GM12864 (cell line): ENCODE measurements at places on chromosomes 3 and 15.

- DNase-seq, result no peak
Observed at GRCh38 chr3:159787178-159787574, 201.5 kb upstream of the IL12A start.

DNA sequence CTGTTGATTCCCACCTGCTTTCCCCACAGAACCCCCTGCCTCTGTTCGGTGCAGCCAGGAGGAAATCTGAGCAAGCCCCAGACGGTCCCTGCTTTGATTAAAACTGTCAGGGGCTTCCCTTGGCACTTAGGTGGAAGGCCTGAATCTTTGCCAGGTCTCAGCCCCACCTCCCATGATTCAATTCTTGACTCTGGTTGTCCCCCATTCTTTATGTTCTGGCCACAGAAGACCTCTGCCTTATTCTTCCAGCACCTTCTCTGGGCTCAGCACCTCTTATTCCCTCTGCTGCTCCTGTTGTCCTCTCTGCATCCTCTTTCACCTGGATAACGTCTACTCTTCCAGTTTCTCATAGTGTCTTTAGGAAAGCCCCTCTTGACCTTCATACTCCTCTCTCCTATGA is 349.4 kb downstream of the PTPRG start:
- no peak for DNase-seq

DNA sequence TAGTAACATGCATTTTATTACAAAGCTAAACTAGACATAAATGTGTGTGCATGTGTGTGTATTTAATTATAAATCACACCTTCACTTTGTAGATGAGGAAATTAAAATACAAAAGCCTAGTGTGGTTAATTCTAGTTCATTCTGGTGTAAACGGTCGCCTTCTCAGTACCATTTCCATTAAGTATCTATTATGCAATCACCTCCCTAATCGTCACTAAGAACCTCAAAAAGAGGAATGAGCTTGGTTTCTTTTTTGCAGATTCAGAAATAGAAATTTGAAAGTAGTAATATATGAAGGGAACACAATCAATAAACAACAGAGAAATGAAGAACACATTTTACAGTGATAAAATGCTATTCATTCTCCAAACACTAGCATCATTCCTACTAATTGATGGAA is 233.2 kb downstream of the ZBBX start:
- no peak for DNase-seq

DNA sequence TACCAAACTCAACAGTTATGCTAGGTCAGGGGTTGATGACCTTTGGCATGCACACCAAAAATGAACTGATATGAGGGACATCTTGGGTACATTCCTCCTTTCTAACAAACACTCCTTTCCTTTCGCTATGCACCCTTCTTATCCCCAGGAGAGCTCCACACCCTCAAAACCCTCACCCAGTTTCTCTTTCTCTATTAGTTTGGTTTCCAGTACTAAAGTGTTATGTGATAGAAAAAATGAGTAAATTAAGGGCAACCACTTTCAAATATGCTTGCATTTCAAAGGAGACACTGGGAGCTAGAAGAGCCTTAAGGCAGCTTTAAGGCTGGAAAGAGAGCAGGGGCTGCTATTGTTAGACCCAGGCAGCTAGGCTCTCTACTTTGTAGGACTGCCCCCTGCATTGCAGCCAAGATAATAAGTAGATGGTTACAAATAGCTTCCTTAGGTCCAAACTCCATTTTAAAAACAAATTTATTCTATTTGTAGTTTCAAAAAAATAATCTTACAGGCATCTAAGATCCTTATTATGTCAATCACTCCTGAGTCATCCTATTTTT is 244.3 kb downstream of the ZIC1 start:
- DNase-seq, result no peak

DNA sequence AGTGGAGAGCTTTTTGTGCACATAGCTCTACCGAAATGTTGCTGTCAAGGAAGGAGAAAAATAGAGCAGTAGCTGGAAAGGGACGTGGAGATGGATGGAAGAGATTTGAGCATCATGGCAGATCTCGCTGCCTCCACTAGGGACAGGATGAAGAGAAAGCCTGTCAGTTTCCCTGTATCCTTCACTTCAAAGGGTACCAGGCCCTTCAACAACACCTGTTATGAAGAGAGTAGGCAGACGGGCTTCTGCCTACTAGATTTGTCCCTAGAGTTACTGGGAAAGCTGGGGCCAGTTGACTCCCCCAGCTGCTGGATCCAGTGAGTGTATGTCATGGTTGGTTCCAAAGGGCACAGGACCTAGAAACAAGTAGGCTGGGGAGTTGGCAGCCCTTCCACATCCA is 150.8 kb downstream of the TLE3 start:
- DNase-seq, result no peak

DNA sequence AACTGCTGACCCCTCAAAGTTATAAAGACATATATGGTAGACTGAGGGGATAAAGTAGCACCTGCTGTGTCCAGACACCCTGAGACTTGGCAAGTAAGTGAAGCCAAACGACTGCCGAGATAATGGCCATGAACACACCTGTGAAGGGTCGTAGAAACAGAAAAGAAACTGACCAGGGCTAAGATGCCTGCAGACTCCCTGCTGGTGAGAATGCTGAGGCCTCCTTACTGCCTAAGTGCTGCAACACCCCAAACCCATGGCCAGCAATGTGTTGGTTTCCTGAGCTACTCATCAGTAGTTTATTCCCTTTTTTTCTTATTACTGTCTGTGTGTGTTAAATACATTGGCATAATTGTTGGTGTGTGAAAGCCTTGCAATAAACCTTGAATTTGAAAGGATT is 233.8 kb downstream of the ZNF385D start:
- no peak for DNase-seq

GRCh38 chr3:34012102-34012461 is 213.7 kb downstream of the PDCD6IP start:
- no peak for DNase-seq

- no peak for DNase-seq
Observed at GRCh38 chr3:98705694-98706093, 57.4 kb upstream of the ST3GAL6 start.

DNA sequence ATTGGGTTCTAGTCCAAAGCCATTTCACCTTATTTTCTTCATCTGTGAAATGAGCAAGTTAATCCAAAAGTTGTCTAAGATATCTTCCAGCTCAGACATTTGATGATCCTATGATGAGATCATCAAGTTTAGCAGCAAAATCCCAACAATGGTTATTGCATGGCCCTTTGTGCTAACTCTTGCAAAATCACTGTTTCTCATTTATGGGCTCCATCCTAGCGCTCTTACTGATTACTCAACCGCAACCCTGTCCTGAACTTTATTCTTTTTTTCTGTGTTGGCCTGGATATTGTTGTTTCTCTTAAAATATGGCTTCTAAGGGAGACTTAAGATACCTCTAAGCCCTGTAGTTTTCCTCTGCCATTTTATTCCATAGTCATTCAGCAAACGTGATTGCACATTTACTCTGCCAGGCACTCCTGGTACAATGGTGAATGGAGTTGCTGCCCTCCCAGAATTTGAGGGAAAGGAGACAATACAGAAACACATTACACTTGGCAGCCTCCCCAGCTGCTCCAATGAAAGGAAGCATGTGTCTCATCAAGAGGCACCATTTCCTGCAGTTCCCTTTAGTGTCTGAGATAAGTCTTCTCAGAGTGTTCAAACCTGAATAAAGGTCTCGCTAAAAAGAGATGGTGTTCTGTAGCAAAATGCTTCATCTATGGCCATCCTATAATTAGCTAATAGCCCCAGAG is 4.4 kb downstream of the GXYLT2 start:
- no peak for DNase-seq

DNA sequence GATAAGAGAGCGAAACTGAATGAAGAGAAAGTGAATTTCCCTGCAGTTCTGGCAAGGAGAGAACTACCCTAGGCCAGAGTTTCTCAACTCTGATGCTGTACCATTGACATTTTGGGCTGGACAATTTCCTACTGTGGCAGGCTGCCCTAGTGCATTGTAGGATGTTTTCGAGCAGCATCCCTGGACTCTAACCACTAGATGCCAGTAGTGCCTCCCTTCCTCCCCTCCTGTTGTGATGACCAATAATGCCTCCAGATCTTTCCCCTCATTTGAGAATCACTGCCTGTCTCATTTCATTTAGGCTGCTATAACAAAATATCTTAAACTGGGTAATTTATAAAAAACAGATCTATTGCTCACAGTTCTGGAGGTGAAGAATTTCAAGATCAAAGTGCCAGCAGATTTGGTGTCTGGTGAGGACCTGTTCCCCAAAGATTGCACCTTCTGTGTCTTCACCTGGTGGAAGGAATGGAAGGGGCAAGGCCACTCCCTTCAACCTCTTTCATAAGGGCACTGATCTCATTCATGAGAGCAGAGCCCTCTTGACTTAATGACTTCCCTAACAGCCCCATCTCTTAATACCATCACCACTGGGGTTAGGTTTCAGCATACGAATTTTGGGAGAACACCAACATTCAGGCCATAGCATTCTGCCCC is 188.9 kb upstream of the MEIS2 start:
- DNase-seq, result no peak

GRCh38 chr3:114122027-114122709 is 56.7 kb downstream of the DRD3 start:
- no peak for DNase-seq

DNA sequence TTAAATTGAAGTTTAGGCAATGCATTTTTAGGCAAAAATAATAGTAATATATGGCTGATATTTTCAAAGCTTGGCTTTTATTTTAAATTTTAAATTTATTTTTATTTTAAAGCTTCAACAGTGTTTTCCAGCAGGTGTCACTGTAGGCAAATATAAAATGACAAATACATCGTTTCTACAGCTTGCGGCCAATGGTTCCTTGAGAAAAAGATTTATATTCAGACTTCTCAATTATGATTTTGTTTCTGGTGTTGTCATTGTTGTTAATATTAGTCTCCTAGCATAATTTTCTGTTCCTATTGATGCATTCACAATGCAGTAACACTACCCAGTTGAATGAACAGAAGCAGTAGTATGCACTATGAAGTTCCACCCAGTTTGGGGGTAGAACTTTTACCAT is 220.7 kb upstream of the DNAJC19 start:
- no peak for DNase-seq

DNA sequence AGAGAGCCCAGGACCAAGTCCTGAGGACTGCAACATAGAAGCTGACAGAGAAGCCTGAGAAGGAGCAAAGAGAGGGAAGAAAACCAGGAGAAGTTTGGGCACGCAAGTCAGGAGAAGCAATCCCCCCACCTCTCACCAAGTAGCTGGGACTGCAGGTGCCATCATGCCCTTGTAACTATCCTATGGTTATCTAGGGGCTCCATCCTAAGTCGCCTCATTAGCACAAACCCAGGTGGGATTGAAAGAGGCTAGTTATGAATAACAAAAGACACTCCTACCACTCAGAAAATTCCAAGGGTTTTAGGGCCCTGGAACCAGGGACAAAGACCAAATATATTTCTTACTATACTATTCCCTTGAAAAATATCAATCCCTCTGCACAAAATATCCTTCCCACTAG is 53.5 kb downstream of the CCR4 start:
- no peak for DNase-seq

GRCh38 chr3:77319711-77320110 is 279.8 kb downstream of the ROBO2 start:
- DNase-seq, result no peak

DNA sequence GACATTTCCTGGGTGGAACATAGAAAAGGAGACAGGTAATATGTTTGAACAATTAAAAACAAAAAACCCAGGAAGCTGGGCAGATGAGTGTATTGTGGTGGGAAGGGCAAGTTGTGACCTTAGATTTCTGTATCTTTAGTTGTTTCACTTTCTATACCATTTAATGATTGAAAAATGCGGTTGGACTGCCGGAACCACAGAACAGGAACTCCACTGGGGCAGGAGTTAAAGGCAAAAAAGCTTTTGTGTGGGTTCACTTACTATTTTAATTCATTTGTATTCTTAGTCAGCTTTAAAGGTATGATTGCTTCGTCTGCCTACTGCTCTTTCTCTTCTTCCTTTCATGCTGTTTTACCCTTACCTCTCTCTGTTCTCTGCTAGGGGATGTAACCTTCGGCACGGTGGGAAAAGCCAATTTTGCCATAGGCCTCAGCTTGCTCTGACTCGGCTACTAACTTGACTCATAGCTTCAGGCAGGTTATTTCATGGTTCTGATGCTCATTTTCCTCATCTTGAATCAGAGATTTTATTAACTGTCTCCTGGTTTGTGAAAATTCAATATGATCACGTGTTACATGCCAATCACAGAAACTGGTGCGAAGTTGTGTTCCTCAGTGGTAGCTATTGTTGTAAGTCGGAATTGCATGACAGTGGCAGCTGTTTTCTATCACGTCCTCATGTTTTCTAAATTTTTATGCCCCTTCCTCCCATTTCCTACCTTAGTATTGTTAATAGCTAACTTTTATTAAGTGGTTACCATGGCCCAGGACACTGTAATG is 1.6 kb upstream of the MCTP2 start:
- DNase-seq, result peak; percentile 37

DNA sequence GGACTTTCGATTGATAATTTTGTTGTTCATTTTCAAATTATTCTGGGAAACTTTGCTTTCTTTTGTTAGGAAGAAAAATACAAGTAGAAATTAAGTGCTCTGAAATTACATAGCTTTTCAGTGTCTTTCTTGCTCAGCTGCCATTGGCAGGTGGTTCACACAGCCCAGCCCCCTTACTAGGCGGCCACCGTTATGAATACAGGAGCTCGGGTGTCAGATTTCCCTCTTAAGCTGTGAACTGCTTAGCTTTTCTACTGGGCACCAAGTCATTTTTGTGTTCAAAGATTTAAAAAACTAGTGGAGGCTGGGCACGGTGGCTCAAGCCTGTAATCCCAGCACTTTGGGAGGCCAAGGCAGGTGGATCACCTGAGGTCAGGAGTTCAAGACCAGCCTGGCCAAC is 55.2 kb downstream of the HMG20A start:
- DNase-seq, result no peak

DNA sequence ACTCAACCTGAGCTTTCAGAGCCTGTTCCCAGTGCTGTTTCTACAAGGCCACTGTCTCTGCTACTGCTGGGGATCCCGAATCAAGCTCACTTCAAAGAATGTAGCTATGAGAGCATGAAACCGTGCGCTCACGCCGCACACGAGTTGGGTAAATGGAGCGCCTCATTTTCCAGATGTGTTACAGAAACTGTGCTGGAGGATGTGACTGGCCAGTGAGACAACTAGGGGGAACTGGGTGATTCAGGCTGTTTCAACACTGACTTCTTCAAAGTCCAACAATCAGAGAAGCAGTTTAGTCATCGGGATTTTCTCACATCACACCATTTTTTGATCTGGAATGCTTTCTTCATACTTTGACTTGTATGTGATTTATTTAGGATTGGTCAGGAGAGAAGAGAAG is 3.5 kb downstream of the ZNF710 start:
- DNase-seq, result no peak

GRCh38 chr3:184338511-184338945 is 1.1 kb downstream of the FAM131A start:
- DNase-seq, result no peak

DNA sequence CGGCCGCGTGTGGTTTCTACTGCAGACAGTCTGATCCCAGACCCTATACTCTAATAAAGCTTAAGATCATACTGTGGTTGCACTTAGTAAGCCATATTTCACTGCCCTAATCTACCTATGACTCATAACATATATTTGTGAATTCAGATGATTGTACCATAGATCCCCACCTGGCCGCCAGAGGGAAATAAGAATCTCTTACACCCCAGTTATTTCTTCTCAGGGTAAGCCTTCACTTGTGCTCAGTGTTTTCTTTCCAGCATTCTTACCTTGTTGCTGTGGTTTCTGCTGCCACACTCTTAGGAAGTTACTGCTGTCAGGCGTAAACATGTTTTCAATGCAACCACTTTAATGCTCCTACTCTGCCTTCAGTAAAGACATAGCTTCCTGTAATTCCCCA is 105.9 kb downstream of the B3GALNT1 start:
- DNase-seq, result no peak
